Activated naive CD8-positive, alpha-beta T cell treated with anti-CD3 and anti-CD28 coated beads for 36 hours (primary cell): ENCODE measurements at places on chromosomes 6 and 20. TPM values are rescaled to one million over a fixed set of nuclear protein-coding genes. Genes with fewer than 3 reads are reported as not detected.

DNA sequence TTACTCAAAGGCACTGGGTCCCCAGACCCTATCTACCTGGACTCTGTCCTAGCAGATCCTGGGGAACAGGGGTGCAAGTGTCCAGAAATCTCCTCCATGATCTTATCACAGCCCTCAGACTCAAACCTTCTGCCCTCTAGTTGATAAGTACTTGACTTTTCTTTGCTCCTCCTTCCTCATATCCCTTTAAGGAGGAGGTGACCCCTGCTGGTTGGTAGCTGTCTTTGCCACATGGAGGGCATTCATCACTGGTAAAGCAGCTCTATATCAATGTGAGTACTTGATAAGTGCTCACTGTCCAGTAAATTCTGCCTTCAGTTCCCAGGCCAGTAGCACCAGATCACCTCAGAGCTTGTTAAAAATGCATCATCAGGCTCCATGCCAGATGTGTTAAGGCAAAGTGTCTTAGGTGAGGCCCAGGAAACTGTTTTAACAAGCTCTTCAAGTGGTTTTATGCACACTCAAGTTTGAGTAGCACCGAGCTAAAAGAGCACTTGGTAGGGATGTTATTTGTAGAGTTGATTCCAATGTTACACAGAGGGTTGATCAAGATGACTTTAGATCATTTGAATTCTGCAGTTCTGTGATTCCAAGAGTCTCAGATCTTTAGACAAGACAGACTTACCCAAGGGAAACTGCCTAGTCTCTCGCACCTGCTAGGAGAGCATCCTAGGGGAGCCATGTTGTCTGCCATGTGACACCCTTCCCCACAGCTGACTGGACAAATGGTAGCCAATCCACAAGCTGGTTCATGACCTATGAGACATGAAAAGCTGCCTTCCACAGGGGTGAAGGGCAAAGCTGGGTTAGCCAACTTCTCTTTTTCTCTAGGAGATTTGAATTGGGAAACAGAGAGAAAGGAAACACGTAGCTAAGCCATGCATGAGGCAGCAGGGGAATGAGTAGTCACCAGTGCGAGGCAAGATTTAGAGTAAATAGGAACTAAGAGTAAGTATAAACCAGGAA is 18.6 kb downstream of the TREML2 start:
- no peaks in the 10 kb centered on the region for H3K36me3 ChIP-seq
- peak overlapping the region; percentile 37 for H3K4me3 ChIP-seq
- no peak overlapping the region for H3K27ac ChIP-seq

DNA sequence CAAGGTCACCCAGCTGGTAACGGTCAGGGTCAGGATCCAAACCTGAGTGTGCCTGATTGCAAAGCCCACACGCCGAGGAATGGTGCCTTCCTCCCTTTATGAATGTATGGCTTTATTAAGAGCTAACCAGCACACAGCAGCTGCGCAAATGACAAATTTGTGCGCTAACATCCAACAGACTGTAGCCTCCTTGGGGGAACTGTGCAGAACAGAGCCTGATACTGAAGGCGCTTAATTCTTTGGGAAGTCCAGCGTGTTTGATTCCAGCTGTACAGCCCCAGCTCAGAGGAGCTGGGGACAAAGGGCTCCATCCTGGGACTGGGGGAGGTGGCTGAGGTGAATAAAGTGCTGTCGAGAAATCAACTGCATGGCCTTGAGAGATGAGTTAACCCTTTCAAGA is 75.7 kb upstream of the JARID2 start:
- H3K36me3 ChIP-seq, result no peaks in the 10 kb centered on the region
- no peak overlapping the region for H3K4me3 ChIP-seq
- DNase-seq, result no peak
- no peaks in the 10 kb centered on the region for H3K27me3 ChIP-seq
- H3K27ac ChIP-seq, result no peak overlapping the region

DNA sequence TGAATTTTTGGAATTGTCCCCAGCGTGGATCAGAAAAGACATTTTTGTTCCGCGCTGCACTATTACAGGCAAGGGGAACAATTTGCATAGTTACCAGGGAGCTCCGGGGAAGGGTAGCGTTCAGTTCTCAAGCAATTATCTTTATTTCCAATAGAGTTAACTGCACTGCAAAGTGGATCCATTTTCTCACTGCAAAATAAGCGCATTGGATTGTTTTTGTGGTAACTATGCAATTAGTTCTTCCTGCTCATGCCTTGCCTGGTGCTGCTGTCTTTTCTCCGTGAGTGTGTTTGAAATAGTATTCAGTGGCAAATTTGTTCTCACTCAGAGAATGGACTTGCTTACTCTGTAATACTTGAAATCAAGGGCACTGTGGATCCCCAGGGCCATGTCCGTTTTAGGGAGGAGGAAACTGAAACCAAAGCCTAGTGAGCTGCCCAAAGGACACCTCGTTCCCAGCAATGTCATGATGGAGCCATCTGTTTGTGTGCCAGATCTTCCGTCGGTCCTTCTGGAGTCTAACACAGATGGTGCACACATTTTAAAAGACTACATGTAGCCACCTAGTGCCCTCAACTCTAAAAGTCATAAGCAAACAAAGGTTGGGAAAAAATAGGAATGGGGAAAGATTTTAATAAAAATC is 7.4 kb upstream of the PCK1 start:
- no peaks in the 10 kb centered on the region for H3K4me1 ChIP-seq
- H3K27me3 ChIP-seq, result peaks cover 18% of the 10 kb centered on the region
- H3K4me3 ChIP-seq, result no peak overlapping the region

- H3K27me3 ChIP-seq, result no peaks in the 10 kb centered on the region
- DNase-seq, result peak; percentile 17
- H3K4me1 ChIP-seq, result peaks cover 9% of the 10 kb centered on the region
Observed at GRCh38 chr20:36881888-36882287, 6.0 kb downstream of the TLDC2 start.

- no peaks in the 10 kb centered on the region for H3K4me1 ChIP-seq
- no peaks in the 10 kb centered on the region for H3K27me3 ChIP-seq
- H3K27ac ChIP-seq, result no peak overlapping the region
- DNase-seq, result no peak
- H3K36me3 ChIP-seq, result no peaks in the 10 kb centered on the region
Observed at GRCh38 chr6:116287689-116288282, 8.1 kb upstream of the TSPYL1 start.

- no peaks in the 10 kb centered on the region for H3K36me3 ChIP-seq
- H3K27me3 ChIP-seq, result no peaks in the 10 kb centered on the region
- H3K4me1 ChIP-seq, result peaks cover 17% of the 10 kb centered on the region
Observed at GRCh38 chr6:89298680-89299465, 16.2 kb downstream of the GABRR2 start.

Gene HLA-DQA1
- total RNA-seq, result 4.4 TPM

Gene SPTLC3
- 1.7 TPM for total RNA-seq

DNA sequence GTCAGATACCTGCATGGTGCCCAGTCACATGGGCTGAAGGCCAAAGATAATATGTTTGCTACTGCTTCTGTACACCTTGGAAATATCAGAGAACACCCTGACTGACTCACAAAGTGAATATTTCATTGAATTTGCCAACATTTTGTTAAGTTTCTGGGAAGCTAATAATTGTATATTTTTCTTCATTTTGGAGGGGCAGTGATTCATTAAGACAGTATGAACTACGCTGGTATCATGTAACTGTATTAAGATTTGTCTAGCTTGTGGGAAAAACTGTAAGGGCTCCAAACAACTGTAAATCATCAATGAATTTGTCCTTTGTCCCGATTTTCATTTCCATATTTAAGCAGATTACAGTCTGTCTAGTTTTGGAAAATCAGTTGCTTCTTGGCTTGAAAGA is 102.3 kb upstream of the CCN2 start:
- no peak overlapping the region for H3K4me3 ChIP-seq
- DNase-seq, result no peak
- H3K27ac ChIP-seq, result no peak overlapping the region

Gene GSTA2
- not detected for total RNA-seq

DNA sequence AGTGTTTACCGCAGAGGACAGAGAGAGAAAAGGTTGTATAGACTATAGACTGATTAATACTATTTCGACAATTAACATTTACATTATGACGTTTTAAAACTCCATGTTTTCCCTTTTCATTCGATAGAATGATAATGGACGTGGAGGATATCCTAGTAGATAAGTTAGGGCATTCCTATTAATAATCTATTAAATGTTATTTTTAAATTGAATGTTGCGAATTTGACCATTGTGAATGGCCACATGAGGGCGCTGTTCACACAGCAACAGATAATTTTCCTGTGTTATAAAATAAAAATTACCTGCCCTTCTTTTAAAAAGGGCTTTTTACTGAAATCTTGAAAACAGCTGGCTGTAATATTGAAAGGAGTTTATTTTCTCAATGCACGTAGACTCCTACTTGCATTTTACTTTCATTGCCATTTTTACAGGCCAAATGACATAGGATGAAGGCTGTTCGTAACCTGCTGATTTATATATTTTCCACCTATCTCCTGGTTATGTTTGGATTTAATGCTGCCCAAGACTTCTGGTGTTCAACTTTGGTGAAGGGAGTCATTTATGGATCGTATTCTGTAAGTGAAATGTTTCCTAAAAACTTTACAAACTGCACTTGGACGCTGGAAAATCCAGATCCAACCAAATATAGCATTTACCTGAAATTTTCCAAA is 3.3 kb downstream of the ADGRB3 start:
- H3K4me1 ChIP-seq, result peaks cover 19% of the 10 kb centered on the region
- H3K36me3 ChIP-seq, result no peaks in the 10 kb centered on the region
- H3K27ac ChIP-seq, result no peak overlapping the region
- no peak overlapping the region for H3K4me3 ChIP-seq
- peak; percentile 2 for DNase-seq

Gene MTCH1
- total RNA-seq, result 103 TPM

DNA sequence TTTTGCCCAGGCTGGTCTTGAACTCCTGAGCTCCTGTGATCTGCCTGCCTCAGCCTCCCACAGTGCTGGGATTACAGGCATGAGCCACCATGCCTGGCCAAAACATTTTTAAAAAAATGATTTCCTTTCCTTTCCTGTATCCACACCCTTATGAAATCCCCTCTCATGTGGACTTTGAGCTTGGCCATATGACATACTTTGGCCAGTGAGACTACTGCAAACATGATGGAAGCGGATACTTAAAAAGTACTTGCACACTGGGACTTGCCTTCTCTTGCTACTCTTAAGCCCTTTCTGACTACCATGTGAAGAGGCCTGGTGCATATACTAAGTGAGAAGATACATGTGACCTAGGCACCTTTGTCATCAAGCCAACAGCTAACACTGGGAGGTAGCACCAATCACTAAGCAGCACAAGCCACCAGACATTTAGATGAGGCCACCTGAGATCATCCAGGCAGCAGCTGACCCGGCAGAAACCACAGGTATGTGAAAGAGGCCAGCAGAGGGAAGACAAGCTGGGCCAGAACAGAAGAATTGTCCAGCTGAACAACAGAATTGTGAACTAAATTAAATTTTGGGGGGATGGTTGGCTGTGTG is 78.5 kb upstream of the HDAC2 start:
- H3K4me1 ChIP-seq, result no peaks in the 10 kb centered on the region
- H3K4me3 ChIP-seq, result no peak overlapping the region
- H3K27ac ChIP-seq, result no peak overlapping the region

- no peak overlapping the region for H3K27ac ChIP-seq
- DNase-seq, result no peak
- peaks cover 25% of the 10 kb centered on the region for H3K4me1 ChIP-seq
- H3K36me3 ChIP-seq, result peaks cover 8% of the 10 kb centered on the region
Observed at GRCh38 chr6:119323931-119324330, 25.6 kb downstream of the MAN1A1 start.

Gene ULBP1
- 2.8 TPM for total RNA-seq

GRCh38 chr6:106005013-106005412 is 81.1 kb upstream of the PRDM1 start:
- H3K4me3 ChIP-seq, result no peak overlapping the region
- H3K27ac ChIP-seq, result no peak overlapping the region
- no peak for DNase-seq

Gene FAM83C
- not detected for total RNA-seq

GRCh38 chr20:20837574-20838021 is 125.2 kb upstream of the RALGAPA2 start:
- peaks cover 28% of the 10 kb centered on the region for H3K27me3 ChIP-seq
- H3K27ac ChIP-seq, result no peak overlapping the region
- peak; percentile 42 for DNase-seq
- H3K36me3 ChIP-seq, result no peaks in the 10 kb centered on the region
- H3K4me3 ChIP-seq, result no peak overlapping the region
- peaks cover 3% of the 10 kb centered on the region for H3K4me1 ChIP-seq

GRCh38 chr20:37154684-37155298 is 24.3 kb upstream of the RPN2 start:
- DNase-seq, result no peak
- H3K4me3 ChIP-seq, result no peak overlapping the region
- H3K27me3 ChIP-seq, result no peaks in the 10 kb centered on the region
- no peaks in the 10 kb centered on the region for H3K36me3 ChIP-seq
- H3K4me1 ChIP-seq, result peaks cover 3% of the 10 kb centered on the region

Gene SLC44A4
- total RNA-seq, result not detected

Gene SOX12
- total RNA-seq, result 13.1 TPM

GRCh38 chr20:39468703-39469102 is 506.6 kb downstream of the DHX35 start:
- peaks cover 4% of the 10 kb centered on the region for H3K27me3 ChIP-seq
- no peak overlapping the region for H3K27ac ChIP-seq
- no peaks in the 10 kb centered on the region for H3K36me3 ChIP-seq
- no peaks in the 10 kb centered on the region for H3K4me1 ChIP-seq
- no peak for DNase-seq

Gene ASIP
- not detected for total RNA-seq

DNA sequence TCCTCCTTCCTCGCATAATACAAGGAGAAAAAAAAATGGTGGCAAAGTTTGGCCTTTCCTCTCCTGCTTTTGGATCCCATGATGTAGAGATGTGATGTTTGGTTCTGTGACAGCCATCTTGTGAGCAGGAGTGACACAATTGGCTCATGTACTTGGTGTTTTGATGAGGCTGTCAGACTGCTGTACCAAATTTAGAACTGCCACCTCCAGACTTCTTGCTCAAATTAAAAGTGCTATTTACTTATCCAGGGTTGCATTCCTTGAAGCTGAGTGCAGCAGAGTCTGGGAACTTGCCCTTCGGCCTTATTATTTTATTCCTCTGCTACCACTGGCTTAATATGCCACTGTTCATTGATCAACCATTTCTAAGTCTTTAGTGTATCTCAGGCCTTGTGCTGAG is 21.9 kb downstream of the BCAS1 start:
- H3K36me3 ChIP-seq, result no peaks in the 10 kb centered on the region
- no peaks in the 10 kb centered on the region for H3K27me3 ChIP-seq
- no peak overlapping the region for H3K27ac ChIP-seq
- peaks cover 12% of the 10 kb centered on the region for H3K4me1 ChIP-seq
- H3K4me3 ChIP-seq, result no peak overlapping the region

Gene LY6G6C
- total RNA-seq, result not detected

GRCh38 chr6:20038410-20039204 is 173.7 kb downstream of the MBOAT1 start:
- no peak for DNase-seq
- H3K27ac ChIP-seq, result no peak overlapping the region
- no peaks in the 10 kb centered on the region for H3K4me1 ChIP-seq
- no peaks in the 10 kb centered on the region for H3K27me3 ChIP-seq
